Effector memory CD8-positive, alpha-beta T cell (primary cell): ENCODE measurements at places on chromosomes 3 and 15.

- H3K4me1 ChIP-seq: peaks cover 4% of the 10 kb centered on the region
- no peak overlapping the region for H3K27ac ChIP-seq
- H3K27me3 ChIP-seq: no peaks in the 10 kb centered on the region
- no peak for DNase-seq
- H3K36me3 ChIP-seq: peaks cover 2% of the 10 kb centered on the region
- no peak overlapping the region for H3K4me3 ChIP-seq
Measured at GRCh38 chr15:77504306-77504705, 83.6 kb downstream of the HMG20A start.

- peaks cover 9% of the 10 kb centered on the region for H3K36me3 ChIP-seq
- H3K27ac ChIP-seq: no peak overlapping the region
- H3K4me3 ChIP-seq: peak overlapping the region; percentile 33
- H3K4me1 ChIP-seq: peaks cover 19% of the 10 kb centered on the region
Measured at GRCh38 chr15:70473581-70474370, 289.6 kb downstream of the UACA start.

DNA sequence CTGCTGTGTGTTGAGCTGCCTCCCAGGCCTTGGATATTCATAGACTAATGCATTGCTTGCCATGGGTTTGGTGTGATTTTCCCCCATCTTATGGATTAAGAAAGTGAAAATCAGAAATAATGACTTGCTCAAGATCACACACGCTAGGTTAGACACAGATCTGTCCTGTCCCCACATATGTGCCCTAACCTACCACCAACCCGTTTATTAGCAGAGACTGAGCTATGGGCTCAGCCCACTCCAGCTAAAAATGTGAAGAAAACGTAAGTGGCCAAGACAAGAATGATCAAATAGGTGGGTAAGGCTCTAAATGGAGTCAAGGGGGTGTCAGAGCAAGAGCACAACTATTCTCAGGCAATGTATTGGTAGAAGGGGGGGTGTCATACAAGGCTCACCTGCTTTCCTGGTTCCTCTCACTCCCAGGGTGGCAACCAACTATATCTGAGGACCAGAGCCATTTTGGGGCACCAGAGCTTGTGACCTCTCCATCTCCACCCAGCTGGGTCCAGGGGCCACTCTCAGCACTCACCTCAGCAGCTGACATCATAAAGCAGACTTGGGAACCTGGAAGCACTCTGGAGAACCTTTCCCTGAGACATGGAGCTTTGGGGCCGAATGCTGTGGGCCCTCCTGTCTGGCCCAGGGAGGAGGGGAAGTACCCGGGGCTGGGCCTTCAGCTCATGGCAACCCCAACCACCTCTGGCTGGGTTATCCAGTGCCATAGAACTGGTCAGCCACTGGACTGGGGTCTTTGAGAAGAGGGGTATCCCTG lies 1.4 kb downstream of the HEMK1 start:
- H3K4me3 ChIP-seq: peak overlapping the region; percentile 87
- DNase-seq: no peak
- H3K36me3 ChIP-seq: peaks cover 15% of the 10 kb centered on the region
- peaks cover 70% of the 10 kb centered on the region for H3K4me1 ChIP-seq
- no peaks in the 10 kb centered on the region for H3K27me3 ChIP-seq

GRCh38 chr3:134597390-134597970 lies 53.3 kb downstream of the KY start:
- no peak for DNase-seq
- no peak overlapping the region for H3K27ac ChIP-seq
- peaks cover 6% of the 10 kb centered on the region for H3K27me3 ChIP-seq
- peaks cover 7% of the 10 kb centered on the region for H3K4me1 ChIP-seq

DNA sequence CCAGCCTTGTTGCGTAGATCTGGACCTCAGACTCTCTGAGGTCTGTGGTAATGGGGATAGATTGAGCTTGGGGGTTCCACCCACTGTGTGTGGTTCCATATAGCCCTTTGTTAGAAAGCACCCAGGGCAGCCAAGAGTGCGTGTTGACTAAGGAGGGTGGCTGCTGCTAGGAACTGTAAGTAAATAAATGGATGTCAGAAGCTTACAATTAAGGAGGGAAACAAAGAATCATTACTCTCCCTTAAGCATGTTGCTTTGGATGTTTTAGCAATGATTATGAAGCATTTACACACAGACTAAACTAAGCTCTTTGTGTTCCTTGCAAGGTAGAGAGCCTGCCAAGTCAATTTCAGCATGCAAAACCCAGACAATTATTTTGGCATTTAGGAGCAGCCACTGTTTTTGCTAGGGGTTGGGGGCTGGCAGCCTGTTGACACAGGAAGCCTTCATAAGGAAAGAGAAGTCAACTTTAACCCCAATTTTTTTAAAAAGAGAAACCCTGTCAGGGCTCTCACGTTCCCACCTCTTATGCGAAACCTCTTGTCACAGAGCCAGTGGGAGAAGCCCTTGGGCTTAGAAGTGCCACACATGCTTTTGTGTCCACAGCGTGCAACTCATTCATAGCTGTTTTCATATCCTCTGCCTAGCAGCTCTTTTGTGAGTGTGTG lies 127.8 kb downstream of the CMSS1 start:
- H3K27me3 ChIP-seq: no peaks in the 10 kb centered on the region
- H3K27ac ChIP-seq: no peak overlapping the region
- no peak overlapping the region for H3K4me3 ChIP-seq
- H3K4me1 ChIP-seq: no peaks in the 10 kb centered on the region

DNA sequence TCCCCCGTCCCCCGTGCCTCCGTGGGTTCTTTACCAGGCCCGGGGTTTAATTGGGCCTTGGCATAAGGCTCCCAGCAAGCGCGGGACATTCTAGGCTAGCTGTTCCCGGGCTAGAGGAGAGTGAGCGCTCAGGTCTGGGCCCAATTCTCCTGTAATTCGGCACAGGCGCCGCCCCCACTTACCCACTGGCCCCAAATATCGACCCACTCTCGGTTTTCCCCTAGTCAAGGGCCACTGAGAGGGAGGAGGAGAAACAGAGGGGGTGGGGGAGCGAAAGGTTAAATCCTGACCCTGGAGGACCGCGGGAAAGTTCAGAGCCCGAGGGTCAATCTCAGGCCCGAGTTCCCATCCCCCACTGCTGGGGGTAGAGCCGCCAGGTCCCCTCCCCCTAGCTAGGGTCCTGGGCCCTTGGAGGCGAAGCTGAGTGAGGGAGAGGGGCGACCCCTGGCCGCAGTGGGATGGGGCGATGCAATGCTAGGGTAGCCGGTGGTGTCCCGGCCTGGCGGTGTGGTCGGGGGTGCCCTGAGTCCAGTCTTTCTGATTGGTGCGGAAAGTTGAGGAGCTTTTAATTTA lies 8.5 kb upstream of the ONECUT1 start:
- no peak overlapping the region for H3K27ac ChIP-seq
- peaks cover 11% of the 10 kb centered on the region for H3K36me3 ChIP-seq
- H3K4me1 ChIP-seq: peaks cover 22% of the 10 kb centered on the region
- H3K27me3 ChIP-seq: peaks cover 100% of the 10 kb centered on the region

DNA sequence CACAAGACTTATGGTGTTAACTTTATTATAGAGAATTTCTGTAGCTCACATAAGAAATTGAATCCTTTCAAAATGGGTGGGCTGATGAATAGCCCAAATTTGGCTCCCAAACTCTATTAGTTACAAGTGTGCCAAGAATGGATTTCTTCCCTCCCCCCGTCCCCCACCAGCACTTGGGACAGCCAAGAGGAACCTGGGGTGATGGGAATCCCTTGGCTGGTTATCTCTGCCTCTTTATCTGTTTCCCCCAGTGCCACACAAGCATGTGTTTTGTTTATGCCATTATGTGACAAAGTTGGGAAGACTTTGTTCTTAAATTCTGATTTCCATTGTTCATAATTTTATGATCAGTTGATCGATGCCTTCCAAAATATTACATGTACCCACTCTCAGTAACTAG lies 28.3 kb downstream of the CMSS1 start:
- no peaks in the 10 kb centered on the region for H3K36me3 ChIP-seq
- H3K4me3 ChIP-seq: no peak overlapping the region
- peaks cover 2% of the 10 kb centered on the region for H3K4me1 ChIP-seq
- H3K27ac ChIP-seq: no peak overlapping the region
- no peaks in the 10 kb centered on the region for H3K27me3 ChIP-seq

GRCh38 chr3:44416031-44417030 lies 61.1 kb downstream of the ZNF445 start:
- H3K27me3 ChIP-seq: peaks cover 5% of the 10 kb centered on the region
- H3K36me3 ChIP-seq: no peaks in the 10 kb centered on the region
- no peaks in the 10 kb centered on the region for H3K4me1 ChIP-seq

DNA sequence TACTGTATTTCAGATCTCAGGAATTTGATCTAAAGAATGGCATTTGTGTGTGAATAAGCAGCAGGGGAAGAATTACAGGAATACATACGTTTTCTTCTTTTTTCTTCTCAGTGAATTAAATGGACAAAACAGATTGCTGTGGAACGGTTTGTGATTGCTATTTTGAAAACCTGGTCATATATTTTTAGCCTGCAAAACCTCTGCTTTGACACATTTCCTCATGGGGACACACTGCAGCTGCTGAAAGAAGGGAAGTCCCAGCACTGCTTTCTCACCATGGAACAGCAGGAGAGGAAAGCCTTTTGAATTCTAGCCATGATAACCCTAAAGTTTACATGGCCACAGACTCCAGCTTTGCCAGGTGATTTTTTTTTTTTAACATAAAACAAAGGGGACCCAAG lies 315.0 kb downstream of the OXSM start:
- H3K4me1 ChIP-seq: no peaks in the 10 kb centered on the region
- no peak for DNase-seq
- H3K27me3 ChIP-seq: no peaks in the 10 kb centered on the region
- H3K4me3 ChIP-seq: no peak overlapping the region

- H3K4me1 ChIP-seq: no peaks in the 10 kb centered on the region
- no peak overlapping the region for H3K27ac ChIP-seq
- no peak for DNase-seq
- H3K36me3 ChIP-seq: no peaks in the 10 kb centered on the region
- H3K4me3 ChIP-seq: no peak overlapping the region
Measured at GRCh38 chr3:187942658-187943241, 197.5 kb upstream of the BCL6 start.

DNA sequence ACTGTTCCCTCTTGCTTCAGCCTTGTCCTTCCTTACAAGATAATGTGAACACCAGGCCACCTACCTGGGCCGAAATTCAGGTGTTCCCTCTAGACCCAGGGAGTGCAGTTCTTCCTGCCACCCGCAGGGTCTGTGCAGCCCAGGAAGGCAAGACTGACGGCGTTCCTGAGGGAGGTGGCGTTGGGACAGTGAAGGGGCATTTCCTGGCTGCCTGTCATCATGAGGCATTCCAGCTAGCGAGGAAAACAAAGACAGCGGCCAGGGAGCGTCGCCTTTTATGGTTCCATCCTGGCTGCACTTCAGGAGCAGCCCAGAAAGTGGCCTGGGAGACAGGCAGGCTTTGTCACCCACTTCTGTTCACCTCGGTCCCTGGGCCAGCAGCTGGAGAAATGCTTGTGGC lies 84.8 kb upstream of the WNT5A start:
- no peak overlapping the region for H3K27ac ChIP-seq
- H3K36me3 ChIP-seq: no peaks in the 10 kb centered on the region
- no peak overlapping the region for H3K4me3 ChIP-seq
- DNase-seq: no peak
- H3K27me3 ChIP-seq: no peaks in the 10 kb centered on the region

DNA sequence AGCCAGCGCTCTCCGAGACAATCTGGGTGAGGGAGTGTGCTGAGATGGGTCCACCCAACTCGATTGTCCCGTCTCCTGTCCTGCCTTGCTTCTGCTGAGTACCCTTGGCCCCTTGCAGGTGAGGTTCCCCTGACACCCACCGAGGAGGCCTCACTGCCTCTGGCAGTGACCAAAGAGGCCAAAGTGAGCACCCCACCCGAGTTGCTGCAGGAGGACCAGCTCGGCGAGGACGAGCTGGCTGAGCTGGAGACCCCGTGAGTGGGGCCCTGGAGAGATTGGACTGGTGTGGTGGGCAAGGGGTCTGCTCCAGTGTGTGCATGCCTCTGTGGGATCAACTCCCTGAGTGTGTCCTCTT lies 23.6 kb downstream of the NBEAL2 start:
- H3K27ac ChIP-seq: no peak overlapping the region
- H3K36me3 ChIP-seq: peaks cover 82% of the 10 kb centered on the region
- no peaks in the 10 kb centered on the region for H3K27me3 ChIP-seq
- no peak overlapping the region for H3K4me3 ChIP-seq
- H3K4me1 ChIP-seq: peaks cover 4% of the 10 kb centered on the region

DNA sequence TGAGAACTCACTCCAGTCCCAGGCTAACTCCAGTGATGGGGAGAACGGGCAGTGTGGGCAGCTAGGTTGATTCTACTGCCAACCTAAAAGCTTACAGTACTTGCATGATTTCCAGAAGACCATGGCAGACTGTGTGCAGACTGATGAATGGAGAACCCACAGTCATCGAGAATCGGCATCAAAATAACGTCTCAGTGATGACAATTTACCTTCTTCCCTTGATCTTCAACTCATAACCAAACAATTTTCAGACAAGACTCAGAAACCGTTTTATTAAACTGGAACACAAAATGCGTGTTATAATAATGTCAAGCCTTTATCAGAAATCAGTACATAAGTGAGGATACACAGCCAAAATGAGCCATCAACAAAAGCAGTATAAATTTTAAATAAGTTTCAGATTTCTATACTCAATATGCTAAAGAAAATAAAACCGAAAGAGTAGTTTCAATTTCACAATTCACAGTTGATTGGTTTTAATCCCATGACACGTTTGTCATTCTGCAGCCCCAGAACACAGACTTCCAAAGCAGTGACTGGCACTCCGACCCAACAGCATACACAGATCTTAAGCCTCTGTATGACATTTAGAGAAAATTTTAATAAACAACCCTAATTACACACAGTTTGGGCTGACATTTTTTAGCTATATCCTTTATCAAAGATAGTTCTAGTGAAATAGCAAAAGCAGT lies 54.5 kb downstream of the ZMAT3 start:
- H3K4me3 ChIP-seq: no peak overlapping the region
- H3K4me1 ChIP-seq: peaks cover 3% of the 10 kb centered on the region
- no peaks in the 10 kb centered on the region for H3K27me3 ChIP-seq

- peaks cover 17% of the 10 kb centered on the region for H3K4me1 ChIP-seq
- no peaks in the 10 kb centered on the region for H3K36me3 ChIP-seq
- no peak for DNase-seq
- H3K27ac ChIP-seq: no peak overlapping the region
- H3K4me3 ChIP-seq: no peak overlapping the region
- H3K27me3 ChIP-seq: peaks cover 9% of the 10 kb centered on the region
Measured at GRCh38 chr3:43246976-43247375, 39.4 kb upstream of the SNRK start.

DNA sequence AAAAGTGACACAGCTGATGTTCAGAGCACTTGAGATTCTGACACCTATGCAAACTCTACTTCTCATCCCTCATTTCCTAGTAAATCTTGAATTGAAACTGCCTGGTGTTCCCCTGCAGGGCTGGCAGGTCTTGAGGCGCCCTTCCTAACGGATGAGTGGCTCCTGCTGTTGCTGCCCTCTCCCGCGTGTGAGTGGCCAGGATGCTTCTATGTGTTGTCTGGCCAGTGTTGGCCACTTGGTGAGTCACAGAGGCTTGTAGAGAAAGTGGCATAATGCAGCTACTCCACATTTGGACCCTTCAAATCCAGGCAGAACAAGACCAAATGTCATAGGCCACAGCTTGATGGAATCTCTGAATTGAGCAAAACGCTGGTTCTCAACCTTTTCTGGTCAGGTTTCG lies 63.6 kb downstream of the MOBP start:
- H3K27ac ChIP-seq: no peak overlapping the region
- no peaks in the 10 kb centered on the region for H3K36me3 ChIP-seq
- DNase-seq: no peak
